SK-N-MC (cell line): ENCODE measurements at places on chromosomes 6 and 20.
A peak's percentile ranks its signal among the peaks of the same experiment; 100 is the strongest.

DNA sequence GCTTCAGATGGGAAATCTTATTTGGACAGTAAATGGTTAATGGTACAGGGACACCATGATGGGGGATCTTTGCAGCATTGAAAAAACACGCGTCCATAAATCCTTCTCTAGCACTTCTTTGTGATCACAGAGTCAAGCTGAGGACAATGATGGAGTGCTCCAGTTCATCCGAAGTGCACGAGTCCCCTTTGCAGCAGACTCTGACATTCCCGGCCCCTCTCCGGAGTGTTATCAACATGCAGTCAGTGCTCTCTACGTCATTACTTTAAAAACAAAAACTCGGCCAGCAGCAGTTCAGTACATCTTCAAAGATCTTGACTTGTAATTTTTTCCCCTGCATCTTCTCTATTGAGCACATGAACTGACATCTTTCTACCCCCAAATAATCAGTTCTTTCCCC lies 185.5 kb upstream of the AKAP12 start:
- no peak for DNase-seq

- no peak for DNase-seq
Observed at GRCh38 chr6:87251225-87251624, 71.2 kb upstream of the SMIM8 start.

DNA sequence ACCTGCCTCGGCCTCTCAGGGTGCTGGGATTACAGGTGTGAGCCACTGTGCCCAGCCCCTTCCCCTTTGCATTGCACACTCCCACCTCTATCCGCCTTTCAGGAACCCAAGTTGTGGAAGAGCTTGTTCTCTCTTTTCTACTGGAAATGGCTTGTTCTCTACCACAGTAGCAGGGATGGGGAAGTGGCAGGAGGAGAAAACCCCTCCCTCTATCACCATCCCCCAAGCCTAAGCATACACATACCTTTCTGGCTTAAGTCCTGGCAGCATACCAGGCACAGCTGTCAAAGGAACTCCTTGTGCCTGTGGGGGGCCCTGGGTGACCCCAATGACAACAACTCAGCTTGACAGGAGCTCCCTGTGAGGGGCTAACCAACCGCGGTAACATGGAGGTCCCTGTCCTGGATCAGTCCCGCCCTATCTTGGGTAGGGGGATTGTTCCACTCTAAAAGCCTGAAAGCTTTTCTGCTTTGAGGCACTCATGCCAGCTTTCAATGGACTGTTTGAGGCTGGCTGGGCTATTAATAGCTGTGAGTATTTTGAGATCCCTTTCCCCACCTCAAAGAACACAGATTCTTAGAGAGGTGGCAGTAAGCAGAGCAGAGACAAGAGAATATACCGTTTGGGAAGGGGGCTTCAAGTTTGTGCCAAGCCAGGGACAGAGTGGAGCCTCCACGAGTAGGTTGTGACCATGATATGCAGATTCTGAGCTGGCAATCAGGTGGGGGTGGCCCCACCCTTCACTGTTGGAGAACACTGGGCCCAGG lies 2.3 kb downstream of the KLHDC3 start:
- DNase-seq, result no peak

GRCh38 chr20:43009532-43009931 lies 180.2 kb downstream of the PTPRT start:
- DNase-seq, result no peak

GRCh38 chr6:118283766-118284165 lies 264.3 kb upstream of the PLN start:
- peak; percentile 48 for DNase-seq
